ENCODE measurements at places on chromosomes 4 and X.
A peak's percentile ranks its signal among the peaks of the same experiment; 100 is the strongest.

DNA sequence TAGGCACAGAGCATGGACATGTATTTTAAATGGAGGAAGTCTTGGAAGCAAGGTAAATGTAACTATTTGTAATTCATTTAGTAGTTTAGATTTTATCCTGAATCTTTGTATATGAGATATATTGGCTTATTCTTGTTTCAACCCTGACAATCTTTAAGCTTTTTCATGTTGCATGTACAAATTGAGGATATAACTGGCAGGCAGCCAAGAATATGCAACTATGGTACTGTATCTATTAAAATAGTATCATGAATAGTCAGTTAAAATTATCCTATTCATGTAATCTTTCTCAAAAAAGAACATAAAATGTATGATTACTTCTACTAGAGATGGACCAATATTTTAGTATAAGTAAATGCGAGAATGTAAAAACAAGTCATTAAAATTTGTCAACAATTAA lies 1141.5 kb downstream of the PCDH18 start:
- DNase-seq: no peak

DNA sequence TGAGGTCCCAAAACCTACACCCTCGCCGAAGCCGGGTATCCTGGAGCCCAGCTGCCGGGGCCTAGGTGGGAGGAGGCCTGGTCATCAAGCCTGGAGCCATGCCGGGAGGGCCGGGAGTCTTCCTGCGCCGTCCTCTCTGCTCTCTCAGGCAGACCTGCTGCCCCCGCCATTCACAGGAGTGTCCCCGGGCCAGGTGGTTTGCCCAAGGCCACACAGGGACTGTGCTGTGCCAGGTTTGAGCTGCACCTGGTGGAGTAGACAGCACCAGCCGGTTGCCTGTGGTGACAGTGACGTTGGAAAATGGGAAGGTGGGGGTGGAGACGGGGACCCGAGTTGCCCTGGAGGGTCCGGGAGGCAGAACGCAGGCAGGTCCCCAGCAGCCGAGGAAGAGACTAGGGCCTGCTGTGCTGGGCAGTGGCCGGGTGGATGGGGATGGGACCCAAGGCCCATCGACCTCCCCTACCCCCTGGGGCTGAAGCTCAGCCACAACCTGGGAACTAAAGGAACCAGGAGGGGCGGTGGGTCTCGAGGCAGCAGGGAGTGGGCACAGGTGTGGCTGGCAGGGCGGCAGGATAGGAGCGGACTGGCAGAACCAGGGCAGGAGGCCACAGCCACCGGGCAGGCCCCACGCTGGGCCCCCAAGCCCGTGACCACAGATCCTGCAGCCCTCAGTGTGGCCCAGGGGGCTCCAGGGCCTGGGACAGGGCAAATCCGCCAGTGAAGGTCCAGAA lies 9.5 kb downstream of the DOK7 start:
- no peak for DNase-seq

GRCh38 chr4:22019676-22020075 lies 71.1 kb upstream of the KCNIP4 start:
- no peak for DNase-seq

DNA sequence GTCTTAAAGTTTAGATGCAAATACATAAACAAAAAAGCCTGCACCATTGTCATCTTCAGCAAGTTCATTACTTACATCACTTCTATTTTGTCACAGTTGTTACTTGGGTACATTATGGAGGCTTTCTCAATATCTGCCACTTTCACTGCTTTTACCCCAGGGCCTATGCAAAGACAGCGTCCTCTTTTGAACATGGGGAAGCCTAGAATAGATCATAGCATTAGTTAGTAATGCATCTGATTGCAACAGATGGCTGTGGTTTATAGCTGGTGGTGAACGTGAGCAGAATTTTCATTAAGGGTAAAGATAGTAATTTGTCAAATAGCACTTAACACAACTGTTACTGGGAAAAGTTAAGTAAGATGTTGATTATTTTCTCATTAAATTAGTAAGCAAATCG lies 729 bp downstream of the CXCL11 start:
- no peak for DNase-seq

DNA sequence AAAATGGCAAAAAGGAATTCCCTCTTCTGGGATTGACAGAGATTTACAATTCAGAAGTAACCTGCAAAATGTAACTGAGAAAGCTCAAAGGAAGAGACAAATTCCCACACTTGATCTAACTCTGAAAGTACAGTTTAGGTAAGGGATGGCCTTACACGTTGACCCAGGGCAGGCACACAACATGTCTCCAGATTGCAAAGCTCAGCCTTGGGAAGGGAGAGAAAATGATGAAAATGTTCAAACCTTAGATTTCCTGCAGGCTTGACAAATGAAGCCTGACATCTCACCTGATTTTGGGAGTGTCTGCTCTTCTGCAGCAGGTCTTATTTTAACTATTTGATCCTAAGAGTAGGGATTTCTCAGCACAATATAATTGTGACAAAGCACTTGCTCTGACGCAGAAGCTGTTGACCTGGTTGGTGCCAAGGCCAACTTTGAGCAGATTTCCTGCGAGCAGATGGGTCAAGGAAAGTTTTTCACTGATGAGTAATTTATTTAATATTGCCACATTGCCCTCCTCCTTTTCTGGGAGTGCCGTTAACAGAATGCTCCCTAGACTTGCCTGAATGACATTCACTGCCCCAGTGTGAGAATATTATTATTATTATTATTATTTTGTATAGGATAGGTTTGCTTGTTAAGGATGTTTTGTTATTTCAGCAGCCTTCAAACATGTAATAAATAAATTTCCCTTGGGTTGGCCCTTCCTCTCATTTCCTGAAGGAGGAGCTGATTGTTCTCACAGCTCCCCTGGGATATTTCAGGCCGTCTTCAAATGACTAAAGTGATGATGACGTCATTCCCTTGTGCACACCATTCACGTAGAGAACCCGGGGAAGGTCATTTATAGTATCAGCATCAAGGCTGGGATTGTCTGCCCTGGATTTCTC lies 157.1 kb downstream of the VEGFC start:
- no peak for DNase-seq

DNA sequence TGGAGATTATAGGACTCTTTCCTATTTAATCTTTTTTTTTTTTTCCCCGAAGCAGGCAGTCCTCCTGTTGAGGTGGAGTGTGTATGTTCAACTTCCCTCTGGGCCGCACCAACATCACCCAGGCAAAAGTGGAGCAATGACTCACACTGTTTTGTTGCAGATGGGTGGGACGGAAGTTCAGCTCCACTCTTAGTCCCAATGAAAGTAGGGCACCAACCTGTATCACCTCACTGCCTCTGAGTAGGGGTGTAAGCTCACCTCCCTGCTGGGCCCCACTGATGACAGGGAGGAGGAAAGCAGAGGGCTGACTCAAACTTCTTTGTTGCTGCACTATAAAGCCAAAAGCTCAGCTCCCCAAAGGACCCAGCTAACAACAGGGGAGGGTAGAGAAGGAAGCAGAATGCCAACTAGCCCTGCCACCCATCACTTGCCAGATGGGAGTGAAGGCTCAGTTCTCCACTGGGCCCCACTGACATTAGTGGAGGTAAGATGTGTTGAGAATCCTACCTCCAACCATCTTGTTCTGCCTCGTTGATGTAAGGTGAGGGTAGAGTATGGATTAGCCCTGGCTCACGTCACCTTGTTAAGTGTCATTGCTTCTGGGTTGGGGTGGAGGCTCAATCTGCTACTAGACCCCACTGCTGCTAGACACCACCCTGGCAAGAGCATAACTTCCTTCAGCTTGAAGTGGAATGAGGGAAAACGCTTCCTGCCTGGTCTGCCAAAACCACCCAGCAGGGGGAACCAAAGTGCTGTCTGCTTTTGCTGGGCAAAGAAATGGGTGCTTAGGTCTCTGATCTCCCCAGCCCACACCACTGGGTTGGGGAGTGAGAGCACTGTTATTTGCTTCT lies 14.1 kb downstream of the RPS6KA3 start:
- DNase-seq: peak; percentile 80

DNA sequence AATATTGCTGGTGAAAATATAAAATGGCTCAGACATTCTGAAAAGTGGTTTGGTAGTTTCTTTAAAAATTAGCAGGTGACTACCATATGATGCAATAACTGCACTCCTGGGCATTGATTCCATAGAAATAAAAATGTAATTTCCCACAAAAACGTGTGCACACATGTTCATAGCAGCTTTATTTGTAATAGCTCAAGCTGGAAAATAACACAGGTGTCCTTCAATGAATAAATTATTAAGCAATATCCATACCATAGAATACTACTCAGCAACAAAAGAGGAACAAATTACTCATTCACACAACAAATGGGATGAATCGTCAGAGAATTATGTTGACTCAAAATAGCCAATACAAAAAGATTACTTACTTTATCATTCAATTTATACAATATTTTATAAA lies 893.7 kb upstream of the SLIT2 start:
- DNase-seq: no peak
